Stimulated activated CD8-positive, alpha-beta memory T cell treated with anti-CD3 and anti-CD28 coated beads, Interleukin-12 subunit alpha, Interleukin-12 subunit beta, amount 100 ng/mL, for 4 hours (primary cell): ENCODE measurements at places on chromosomes 16 and 17.
A peak's percentile ranks its signal among the peaks of the same experiment; 100 is the strongest.

DNA sequence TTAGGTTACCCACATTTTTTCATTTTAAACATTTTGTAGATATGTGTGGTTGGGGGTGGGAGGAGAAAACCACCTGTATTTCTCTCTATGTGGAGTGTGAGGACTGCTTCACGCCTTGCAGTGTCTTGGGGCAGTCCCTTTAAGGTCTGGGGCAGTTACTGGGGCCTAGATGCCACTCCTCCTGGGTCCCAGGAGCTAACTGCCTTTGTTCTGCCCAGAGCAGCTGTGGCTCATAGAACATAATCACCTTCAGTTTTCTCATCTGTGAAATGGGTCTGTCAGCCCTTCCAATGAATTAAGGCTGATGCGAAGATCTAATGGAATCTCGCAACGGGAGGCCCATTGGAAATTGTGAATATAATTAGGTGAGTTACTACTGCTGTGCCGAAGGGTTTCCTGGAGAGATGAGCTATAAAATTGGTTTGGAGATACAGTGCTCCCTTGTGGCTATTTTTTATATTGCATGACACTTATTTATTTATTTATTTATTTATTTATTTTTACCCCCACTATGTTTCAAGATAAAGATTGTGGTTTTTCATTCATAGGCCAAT lies 22.9 kb downstream of the DHRS7C start:
- no peak for DNase-seq

GRCh38 chr16:56422896-56423441 lies 2.4 kb downstream of the AMFR start:
- no peak for DNase-seq

GRCh38 chr17:50022463-50023130 lies 27.6 kb upstream of the DLX3 start:
- DNase-seq = no peak

- DNase-seq = peak; percentile 37
These were observed 13.0 kb downstream of the AIPL1 start for GRCh38 chr17:6421700-6422604.

- DNase-seq = no peak
These were observed 540 bp upstream of the CD300LF start for GRCh38 chr17:74713171-74713755.

DNA sequence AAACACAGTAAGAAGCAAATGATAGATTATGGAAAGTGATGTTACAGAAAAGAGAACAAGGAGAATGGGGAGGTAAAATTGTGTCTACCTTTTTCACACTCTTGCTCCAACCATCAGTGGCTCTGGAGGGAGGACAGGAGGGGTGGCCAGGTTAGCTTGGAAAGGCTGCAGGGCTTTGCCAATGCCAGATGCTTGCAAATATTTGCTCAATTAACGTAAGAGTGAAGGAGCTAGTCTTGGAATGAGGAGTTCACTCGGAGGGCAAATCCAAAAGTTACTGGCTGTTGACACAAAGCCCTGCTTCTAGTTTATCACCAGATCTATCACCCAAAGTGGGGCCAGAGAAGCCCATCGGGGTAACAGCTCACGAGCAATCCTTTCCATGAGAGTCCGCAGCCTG lies 7.4 kb upstream of the TNRC6C start:
- no peak for DNase-seq

DNA sequence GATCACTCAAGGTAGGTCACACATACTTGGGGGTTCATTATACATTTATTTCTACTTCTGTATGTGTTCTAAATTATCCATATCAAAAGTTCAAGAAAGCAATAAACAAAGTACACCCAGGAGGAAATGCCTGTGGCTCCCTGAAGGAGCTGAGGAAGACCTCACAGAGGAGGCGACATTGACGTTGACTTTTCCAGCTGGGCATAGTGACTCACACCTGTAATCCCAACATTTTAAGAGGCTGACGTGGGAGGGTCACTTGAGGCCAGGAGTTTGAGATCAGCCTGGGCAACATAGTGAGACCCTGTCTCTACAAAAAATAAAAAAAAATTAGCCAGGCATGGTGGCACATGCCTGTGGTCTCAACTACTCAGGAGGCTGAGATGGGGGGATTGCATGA lies 16.3 kb downstream of the ITGAD start:
- no peak for DNase-seq

GRCh38 chr17:77862890-77863813 lies 95.4 kb upstream of the TNRC6C start:
- DNase-seq = no peak

GRCh38 chr17:13158494-13159240 lies 140.8 kb upstream of the ELAC2 start:
- no peak for DNase-seq

DNA sequence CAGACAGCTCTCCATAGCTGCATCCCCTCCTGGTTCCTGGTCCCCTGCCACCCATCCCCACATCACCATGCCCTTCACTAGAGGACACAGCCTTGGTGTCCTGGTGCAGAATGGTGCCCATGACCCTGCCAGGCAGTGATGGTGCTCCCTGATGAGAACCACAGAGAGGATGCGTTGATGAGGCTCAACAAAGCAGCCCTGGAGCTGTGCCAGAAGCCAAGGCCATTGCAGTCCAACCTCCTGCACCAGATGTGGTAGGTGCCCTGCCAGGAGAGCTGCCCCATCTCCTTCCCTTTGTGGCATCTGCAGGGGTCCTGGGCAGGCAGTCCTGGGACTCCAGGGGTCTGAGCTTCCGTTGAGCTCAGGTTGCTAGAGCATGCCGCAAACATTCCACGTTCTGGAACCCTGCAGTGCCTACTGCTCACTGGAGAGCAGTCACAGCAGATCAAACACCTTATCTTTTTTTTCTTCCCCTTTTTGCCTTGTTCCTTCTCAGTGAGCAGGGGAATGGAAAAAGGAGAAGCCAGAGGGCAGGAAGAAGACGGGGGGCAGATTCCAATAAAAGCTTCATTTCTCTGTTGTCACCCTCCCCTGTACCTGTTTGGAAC lies 5.3 kb upstream of the EPN3 start:
- DNase-seq = no peak

- peak; percentile 8 for DNase-seq
These were observed 69.2 kb upstream of the CES5A start for GRCh38 chr16:55944377-55944802.

DNA sequence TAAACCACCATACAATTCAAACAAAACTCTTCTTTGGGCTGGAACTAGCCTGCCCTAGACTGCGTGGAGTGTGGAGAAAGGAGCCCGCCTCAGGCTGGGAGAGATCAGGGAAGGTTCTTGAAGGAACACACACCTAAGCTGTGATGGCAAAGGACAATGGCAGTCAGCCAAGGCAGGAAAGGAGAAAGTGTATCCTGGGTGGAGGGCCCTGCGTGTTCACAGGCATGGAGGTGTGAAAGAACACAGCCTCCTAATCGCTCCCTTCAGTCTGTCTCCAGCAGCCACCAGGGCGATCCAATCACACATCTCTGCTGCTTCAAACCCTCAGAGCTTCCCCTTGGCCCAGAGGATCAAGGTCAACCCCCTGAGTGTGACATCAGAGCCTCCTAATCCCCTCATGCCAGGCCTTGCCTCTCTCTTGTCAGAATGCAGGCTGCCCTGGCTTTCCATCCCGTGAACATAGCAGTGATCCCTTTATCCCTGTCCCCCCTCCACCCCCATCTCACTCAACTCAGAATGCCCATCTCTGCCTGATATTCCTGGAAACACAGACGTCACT lies 173.0 kb downstream of the KATNIP start:
- no peak for DNase-seq

DNA sequence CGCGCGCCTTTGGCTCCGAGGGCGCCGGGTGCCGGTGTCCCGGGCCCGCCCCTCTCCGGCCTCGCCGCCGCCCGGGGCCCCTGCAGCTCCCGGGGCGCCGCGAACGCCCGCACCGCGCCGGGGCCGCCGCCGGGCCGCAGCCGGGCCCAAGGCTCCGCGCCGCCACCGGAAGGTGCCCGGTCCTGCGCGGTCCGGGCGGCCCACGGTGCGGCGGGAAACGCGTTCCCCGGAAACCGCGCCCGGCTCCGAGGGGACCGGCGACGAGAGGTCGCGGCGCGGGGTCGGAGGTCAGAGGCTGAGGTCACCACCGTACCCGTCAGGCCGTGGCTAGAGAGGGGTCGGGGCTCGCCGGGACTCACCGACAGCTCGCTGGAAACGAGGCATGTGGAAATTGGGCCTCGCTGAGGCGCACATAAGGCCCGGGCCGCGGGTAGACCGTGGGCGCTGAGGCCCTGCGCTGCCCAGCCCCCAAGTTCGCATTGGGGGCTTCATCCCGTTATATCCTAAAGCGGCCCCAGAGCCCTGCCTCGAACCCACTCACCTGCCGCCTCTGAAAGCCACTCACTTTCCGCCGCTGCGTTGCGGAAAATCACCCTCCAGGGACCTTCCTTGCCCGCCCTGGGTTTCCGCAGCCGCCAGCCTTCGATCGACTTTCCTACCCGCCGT lies at the start of gene DUS1L:
DUS1L (minus strand) TSS at position 167 of the 666 bp plus-strand sequence. CDS start 745 bp downstream, outside the sequence.
- peak; percentile 48 for DNase-seq

- DNase-seq = no peak
These were observed 546 bp downstream of the SNN start for GRCh38 chr16:11668623-11669379.
